ENCODE measurements at places on chromosomes 11 and 22.

GRCh38 chr11:117835576-117835975 is 11.0 kb upstream of the FXYD2 start:
- DNase-seq = no peak

DNA sequence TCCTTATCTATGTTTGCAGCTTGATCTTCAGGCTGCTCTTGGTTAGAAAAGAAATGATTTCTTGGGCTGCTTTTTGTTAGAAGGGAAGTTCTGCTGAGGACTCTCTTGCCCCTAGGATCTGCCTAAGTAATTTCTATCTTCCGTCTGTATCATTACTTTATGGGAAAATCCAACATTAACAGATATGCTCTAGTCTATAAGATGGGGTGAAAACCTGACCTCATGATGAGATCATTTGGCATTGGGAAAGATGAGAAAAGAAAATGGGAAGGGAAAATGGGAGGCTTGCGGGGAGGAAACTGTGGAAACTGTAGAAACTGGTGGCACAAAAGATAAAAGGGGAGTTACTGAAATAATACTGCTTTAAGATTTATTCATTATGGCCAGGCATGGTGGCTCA is 63.6 kb downstream of the FDX1 start:
- DNase-seq = no peak

DNA sequence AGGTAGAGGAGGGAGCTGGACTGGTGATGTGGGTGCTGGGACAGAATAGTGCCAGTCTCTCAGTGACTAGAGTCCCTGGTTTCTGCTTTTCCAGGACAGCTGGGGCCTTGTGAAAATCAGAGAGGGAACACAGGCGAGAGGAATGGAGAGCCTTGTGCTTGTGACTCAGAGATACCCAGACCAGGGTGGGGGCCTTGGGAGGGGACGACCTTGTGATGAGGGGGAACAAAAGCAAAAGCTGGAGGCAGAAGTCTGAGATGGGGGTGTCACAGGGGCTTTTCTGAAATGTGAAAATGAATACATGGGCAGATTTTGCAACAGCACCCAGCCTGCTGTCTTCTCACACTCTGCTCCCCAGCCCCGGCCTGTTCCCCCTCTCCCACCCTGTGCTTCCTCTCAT is 3.4 kb upstream of the NR1H3 start:
- no peak for DNase-seq

GRCh38 chr11:43928721-43929120 is 13.7 kb upstream of the C11orf96 start:
- no peak for DNase-seq

DNA sequence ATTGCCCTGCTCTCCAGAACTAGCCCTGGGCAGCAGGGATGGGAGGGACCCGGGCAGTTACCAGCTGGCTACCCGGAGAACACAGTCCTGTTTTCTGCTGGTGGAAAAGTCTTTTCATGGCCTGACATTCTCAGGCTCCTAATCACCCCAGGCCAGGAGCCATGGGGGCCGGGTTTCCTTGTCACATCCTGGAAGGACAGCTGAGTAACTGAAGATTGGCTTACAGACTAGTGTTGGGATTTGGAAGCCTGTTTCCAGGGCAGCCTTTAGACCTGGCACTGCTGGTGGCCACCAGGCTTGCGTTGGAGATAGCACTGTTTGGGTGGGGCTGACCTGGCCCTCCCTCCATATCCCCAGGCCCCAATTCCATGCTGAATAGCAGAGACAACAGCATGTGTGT is 349.0 kb downstream of the CTTN start:
- no peak for DNase-seq

GRCh38 chr11:69008737-69009440 is 4.2 kb downstream of the MRGPRF start:
- no peak for DNase-seq

Data from activated CD4-positive, alpha-beta T cell treated with anti-CD3 and anti-CD28 coated beads, Interleukin-2, amount 50 U/mL, for 24 hours (primary cell).